ENCODE measurements at places on chromosomes 4 and X.

DNA sequence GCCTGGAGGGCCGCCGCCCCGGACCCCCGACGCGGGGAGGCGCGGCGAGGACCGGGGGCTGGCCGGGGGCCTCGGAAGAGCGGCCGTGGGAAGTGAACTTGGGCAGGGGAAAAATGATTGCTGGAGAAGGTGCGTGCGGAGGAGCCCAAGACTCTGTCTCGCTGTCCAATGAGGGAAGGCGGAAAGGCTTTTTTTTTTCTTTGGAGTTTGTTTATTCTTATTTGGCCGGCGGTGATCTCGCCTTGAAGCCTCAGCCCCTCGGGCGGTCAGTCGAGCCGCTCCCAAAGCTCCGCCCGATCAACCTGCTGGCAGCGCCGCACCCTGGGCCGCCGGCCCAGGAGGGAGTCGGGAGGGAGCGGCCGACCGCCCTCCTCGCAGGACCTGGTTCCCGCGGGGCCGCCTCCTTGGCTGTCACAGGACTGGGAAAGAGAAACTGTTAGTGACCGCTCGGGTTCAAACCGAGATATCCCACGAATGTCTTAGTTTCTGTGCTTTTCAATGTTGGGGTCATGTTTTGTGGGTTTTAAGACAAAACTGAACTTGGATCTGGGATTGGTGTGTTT, 2.5 kb downstream of the CPEB2 start:
- H3K4me1 ChIP-seq = peaks cover 32% of the 10 kb centered on the region
- DNase-seq = peak; percentile 61
- peak overlapping the region; percentile 88 for H3K4me3 ChIP-seq
- peaks cover 6% of the 10 kb centered on the region for H3K36me3 ChIP-seq

- no peak overlapping the region for H3K4me3 ChIP-seq
- H3K27ac ChIP-seq = no peak overlapping the region
- H3K27me3 ChIP-seq = no peaks in the 10 kb centered on the region
- no peaks in the 10 kb centered on the region for H3K4me1 ChIP-seq
- no peaks in the 10 kb centered on the region for H3K36me3 ChIP-seq
- no peak for DNase-seq
Observed at GRCh38 chrX:43019021-43019420, 241.1 kb upstream of the PPP1R2C start.

- DNase-seq = no peak
- peak overlapping the region; percentile 98 for H3K27ac ChIP-seq
- H3K36me3 ChIP-seq = peaks cover 1% of the 10 kb centered on the region
- H3K4me3 ChIP-seq = peak overlapping the region; percentile 94
- peaks cover 69% of the 10 kb centered on the region for H3K4me1 ChIP-seq
Observed at GRCh38 chr4:16227462-16227868, 1.2 kb upstream of the TAPT1 start.

GRCh38 chr4:105386012-105386411, 87.8 kb downstream of the PPA2 start:
- H3K27me3 ChIP-seq = no peaks in the 10 kb centered on the region
- H3K4me3 ChIP-seq = no peak overlapping the region
- H3K4me1 ChIP-seq = no peaks in the 10 kb centered on the region
- peaks cover 14% of the 10 kb centered on the region for H3K36me3 ChIP-seq
